ENCODE measurements at places on chromosomes 5 and 9. TPM values are rescaled to one million over a fixed set of nuclear protein-coding genes. Genes with fewer than 3 reads are reported as not detected.

The ITK gene
- 2.8 TPM for total RNA-seq

The KCNIP1 gene
- 5.6 TPM for total RNA-seq

The SPATA31C2 gene
- not detected for total RNA-seq

The LOX gene
- 13.5 TPM for total RNA-seq

GRCh38 chr5:179788193-179788854 is 5.5 kb upstream of the LTC4S start:
- H3K27me3 ChIP-seq = no peaks in the 10 kb centered on the region
- DNase-seq = no peak
- H3K36me3 ChIP-seq = no peaks in the 10 kb centered on the region
- no peak overlapping the region for H3K27ac ChIP-seq

GRCh38 chr9:80492221-80492620 is 920.5 kb downstream of the TLE4 start:
- no peaks in the 10 kb centered on the region for H3K27me3 ChIP-seq
- H3K36me3 ChIP-seq = no peaks in the 10 kb centered on the region
- no peak overlapping the region for H3K4me3 ChIP-seq
- no peak overlapping the region for H3K27ac ChIP-seq

GRCh38 chr9:16637218-16637617 is 233.3 kb downstream of the BNC2 start:
- DNase-seq = no peak
- no peak overlapping the region for H3K4me3 ChIP-seq
- no peaks in the 10 kb centered on the region for H3K27me3 ChIP-seq
- H3K36me3 ChIP-seq = no peaks in the 10 kb centered on the region
- no peak overlapping the region for H3K27ac ChIP-seq

DNA sequence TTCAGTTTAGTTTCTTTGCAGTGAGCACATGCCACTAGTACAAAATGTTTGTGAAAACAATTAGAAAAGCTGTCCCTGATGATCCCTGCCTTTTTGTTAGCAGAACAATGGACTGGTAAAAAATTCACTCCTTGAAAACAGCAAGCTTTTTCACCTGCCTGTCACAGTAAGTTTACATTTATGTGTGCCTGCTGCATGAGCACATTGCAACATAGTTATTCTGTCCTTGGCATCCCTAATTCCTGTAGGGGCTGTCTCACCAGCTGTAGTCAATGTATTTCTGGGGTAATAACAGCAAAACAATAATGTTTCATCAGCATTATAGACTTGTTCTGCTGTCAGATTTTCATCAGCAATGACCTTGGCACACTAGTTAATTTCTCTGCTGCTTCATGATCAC is 11.6 kb upstream of the ZNF367 start:
- no peaks in the 10 kb centered on the region for H3K4me1 ChIP-seq
- no peaks in the 10 kb centered on the region for H3K27me3 ChIP-seq
- no peak for DNase-seq
- no peak overlapping the region for H3K27ac ChIP-seq
- no peaks in the 10 kb centered on the region for H3K36me3 ChIP-seq

DNA sequence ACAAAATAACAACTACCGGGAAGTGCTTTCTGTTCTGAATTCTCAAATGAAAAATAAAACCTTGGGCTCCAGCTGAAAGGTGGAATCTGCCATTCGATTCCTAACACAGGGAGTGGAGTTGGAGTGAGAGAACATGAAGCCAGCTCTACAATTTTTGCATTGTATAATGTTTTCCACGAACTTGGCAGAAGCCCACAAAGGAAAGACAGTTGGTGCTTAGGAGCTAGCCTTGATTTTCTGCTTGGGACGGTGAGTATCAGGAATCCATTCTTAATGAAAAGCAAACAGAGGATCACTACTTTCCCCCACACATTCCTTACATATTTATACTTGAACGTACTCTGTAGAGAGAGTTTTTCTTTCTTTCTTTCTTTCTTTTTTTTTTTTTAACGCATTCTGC is 74.2 kb upstream of the FBXL7 start:
- H3K27ac ChIP-seq = peak overlapping the region; percentile 52
- H3K27me3 ChIP-seq = no peaks in the 10 kb centered on the region
- H3K4me3 ChIP-seq = peak overlapping the region; percentile 30

The BRD3 gene
- 51.6 TPM for total RNA-seq

The SNAPC4 gene
- total RNA-seq = 12.5 TPM

GRCh38 chr9:106862821-106863720 is at the start of gene ZNF462:
ZNF462 (plus strand) TSS chr9:106863166; CDS start chr9:106923384, 60,218 bp downstream.
- H3K4me3 ChIP-seq = peak within 1 kb of the TSS; percentile 80
- no peaks in the 10 kb centered on the region for H3K4me1 ChIP-seq
- no peaks in the 10 kb centered on the region for H3K36me3 ChIP-seq
- DNase-seq = peak; percentile 53
- no peaks in the 10 kb centered on the region for H3K27me3 ChIP-seq

DNA sequence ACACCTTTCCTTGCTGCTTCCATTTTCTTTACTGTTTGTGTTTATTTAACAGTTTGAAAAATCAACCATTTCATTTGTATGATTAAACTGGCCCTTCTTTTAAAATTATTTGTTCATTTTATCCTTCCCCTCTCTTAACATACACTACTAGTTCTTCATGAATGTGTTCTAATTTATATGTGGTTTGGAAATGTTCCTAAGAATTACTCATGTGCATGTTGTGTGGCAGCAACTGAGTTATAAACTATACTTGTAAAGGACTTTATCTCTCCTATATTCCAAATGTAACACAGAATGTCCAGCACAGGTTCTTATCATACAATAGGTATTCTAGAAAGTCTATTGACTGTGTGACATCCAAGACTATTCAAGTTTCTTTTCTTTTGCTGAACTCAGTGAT is 358.2 kb upstream of the MEF2C start:
- H3K27me3 ChIP-seq = no peaks in the 10 kb centered on the region
- H3K4me1 ChIP-seq = no peaks in the 10 kb centered on the region
- H3K27ac ChIP-seq = no peak overlapping the region
- no peaks in the 10 kb centered on the region for H3K36me3 ChIP-seq
- no peak for DNase-seq

The MYORG gene
- 6.6 TPM for total RNA-seq

DNA sequence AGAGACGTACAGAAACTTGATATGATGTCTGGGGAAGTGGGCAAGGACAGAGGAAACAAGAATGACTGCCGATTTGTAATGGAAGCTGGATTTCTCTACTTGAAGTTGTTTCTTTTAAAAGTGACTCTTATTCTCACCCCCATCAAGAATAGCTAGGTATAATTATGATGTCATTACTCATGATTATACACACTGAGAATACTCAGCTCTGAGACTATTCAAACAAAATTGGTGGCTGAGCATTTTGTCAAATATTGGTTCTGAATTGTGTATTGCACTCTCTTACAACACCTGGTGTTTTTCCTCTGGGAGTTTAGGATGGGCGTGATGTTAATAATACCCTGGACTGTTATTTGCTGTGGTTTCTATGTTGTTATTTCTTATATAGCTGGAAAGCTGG is 46.3 kb downstream of the MAST4 start:
- no peak overlapping the region for H3K4me3 ChIP-seq
- H3K4me1 ChIP-seq = peaks cover 6% of the 10 kb centered on the region
- no peak overlapping the region for H3K27ac ChIP-seq
- no peaks in the 10 kb centered on the region for H3K27me3 ChIP-seq
- no peaks in the 10 kb centered on the region for H3K36me3 ChIP-seq

The TAS2R1 gene
- total RNA-seq = not detected

GRCh38 chr9:127585161-127585819 is 26.8 kb upstream of the STXBP1 start:
- no peak for DNase-seq
- no peak overlapping the region for H3K27ac ChIP-seq
- H3K27me3 ChIP-seq = no peaks in the 10 kb centered on the region
- no peaks in the 10 kb centered on the region for H3K36me3 ChIP-seq

DNA sequence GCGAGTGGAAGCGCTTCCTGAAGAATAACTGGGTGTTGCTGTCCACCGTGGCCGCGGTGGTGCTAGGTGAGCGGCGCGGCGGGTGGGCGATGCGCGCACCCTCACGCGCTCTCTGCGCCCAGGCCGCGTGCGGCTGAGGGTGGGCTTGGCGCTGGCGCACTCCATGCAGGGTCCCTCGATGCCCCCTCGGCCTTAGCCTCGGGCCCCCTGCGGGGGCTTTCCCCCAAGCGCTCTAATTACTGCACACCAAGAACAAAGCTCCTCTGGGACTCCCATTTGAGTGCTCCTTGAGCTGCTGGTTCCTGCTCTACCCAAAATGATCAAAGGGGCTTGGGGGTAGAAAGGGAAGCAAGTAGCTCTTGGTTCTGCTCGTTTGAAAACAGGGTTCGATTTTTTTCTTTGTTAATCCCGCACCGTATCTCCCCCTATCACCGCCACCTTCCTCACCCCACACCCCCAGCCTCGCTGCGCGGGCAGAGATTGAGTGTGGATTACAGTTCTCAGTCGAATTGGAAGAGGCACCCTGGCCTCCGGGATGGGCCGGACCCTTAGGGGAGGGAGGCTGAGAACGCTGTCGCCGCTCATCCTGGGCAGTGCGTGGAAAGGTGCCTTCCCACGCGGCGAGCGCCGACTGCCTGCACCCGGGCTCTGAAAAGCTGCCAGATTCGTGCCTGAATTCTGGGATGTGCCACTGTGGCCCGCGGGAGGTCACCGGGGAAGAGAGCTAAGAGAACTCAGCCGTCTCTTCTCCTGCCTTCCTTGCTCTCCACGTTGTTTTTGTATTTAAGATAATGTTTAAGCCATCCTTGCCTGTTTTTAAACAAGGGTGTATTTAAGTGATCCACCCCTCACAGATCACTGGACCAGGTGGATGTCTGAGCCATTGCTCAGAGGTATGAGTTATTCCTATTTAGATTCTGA is 697 bp downstream of the SLC1A1 start:
- H3K27ac ChIP-seq = peak overlapping the region; percentile 55
- no peaks in the 10 kb centered on the region for H3K4me1 ChIP-seq
- H3K36me3 ChIP-seq = no peaks in the 10 kb centered on the region
- no peak for DNase-seq

GRCh38 chr5:56006094-56006493 is 11.3 kb upstream of the IL6ST start:
- H3K36me3 ChIP-seq = no peaks in the 10 kb centered on the region
- no peaks in the 10 kb centered on the region for H3K27me3 ChIP-seq
- H3K4me3 ChIP-seq = no peak overlapping the region
- DNase-seq = no peak
- no peaks in the 10 kb centered on the region for H3K4me1 ChIP-seq
- H3K27ac ChIP-seq = no peak overlapping the region

DNA sequence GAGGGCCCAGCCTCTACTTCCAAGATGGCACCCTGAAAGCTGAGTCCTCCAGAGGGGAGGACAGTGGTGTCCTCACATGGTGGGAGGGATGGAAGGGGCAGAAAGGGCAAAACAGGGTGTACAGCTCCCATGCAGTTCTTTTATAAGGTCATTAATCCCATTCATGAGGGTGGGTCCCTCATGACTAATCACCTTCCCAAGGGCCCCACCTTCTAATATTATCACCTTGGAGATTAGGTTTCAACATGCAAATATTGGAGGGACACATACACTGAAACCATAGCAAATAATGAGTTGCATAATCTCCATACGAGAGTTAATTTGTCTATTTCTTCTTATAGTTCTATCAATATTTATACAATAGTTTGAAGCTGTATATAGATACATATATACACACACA is 5.8 kb upstream of the ZBTB43 start:
- no peaks in the 10 kb centered on the region for H3K36me3 ChIP-seq
- no peaks in the 10 kb centered on the region for H3K27me3 ChIP-seq
- H3K27ac ChIP-seq = no peak overlapping the region
- no peaks in the 10 kb centered on the region for H3K4me1 ChIP-seq
- no peak overlapping the region for H3K4me3 ChIP-seq

DNA sequence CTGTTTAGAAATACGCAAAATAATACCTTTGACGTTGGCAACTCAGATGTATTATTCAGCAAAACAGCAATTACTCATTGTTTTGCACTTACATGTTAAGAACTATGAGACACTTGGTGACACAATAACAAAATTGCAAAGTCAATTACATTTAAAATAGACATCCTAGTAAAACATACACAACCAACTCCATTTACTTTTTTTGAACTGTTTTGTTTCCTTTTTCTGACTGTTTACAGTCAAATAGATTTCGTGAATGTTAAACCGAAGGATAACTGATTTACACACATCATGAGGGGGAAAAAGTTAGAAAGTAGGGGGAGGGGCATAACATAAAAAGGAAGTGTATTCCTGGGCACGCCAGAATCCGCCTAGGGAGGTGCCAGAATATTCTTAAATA is 220.1 kb downstream of the MEF2C start:
- DNase-seq = no peak
- H3K27ac ChIP-seq = no peak overlapping the region
- H3K4me3 ChIP-seq = no peak overlapping the region
- H3K4me1 ChIP-seq = no peaks in the 10 kb centered on the region
- H3K27me3 ChIP-seq = peaks cover 17% of the 10 kb centered on the region

The SEMA5A gene
- 10.0 TPM for total RNA-seq

The PCDHA1 gene
- 0.41 TPM for total RNA-seq

The VCP gene
- total RNA-seq = 57.6 TPM

DNA sequence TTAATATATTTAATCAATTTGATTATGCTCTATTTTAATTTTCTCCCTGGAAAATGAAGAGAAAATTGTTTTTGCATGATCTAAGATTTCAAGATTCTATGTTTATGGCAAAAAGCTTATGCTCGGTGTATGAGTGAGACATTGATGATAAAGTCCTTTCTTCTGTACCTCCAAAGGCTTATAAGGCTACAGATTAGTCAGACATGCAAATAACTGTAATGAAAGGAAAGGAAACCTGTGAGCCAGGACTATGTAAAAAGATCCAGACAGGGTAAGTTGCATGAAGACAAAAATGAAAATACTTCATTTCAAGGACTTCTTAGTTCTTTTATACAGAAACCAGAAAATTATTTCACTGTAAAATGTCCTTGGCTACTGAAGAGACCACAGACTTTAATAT is 52.2 kb upstream of the EDIL3 start:
- H3K27me3 ChIP-seq = no peaks in the 10 kb centered on the region
- H3K36me3 ChIP-seq = no peaks in the 10 kb centered on the region
- H3K27ac ChIP-seq = no peak overlapping the region

The EMB gene
- total RNA-seq = 5.1 TPM

DNA sequence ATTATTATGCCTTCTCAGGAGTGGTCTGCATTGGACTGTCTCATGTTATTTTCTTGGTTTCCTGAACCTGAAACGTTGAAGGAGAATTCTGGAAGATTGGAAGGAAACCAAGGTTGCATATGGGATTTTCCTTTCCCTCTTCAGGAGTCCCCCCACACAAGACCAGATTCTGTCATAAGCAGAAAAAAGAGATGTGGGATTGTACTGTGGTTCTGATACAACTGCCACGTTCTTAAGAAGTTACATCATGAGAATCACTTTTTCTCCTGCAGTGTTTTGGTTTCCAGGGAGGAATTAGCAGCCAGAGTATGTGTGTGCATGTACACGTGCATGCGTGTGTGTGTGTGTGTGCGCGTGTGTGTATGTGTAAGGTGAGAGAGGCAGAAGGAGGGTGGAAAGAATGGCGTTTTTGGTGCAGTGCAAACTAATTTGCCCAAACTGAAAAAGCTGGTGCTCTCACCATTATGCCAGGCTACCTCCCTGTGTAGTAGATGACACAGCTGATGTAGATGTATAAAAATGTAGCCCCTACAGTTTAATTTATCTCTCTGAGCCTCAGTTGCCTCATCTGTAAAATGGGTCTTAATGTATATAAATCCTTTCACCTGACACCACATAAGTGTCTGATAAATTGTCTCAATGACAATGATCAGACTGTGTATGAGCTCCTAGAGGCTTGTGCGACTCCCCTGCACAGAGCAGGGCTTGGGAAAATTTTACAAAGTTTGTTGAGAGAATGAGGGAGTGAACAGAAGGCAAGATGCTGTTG is 38.6 kb downstream of the RALGPS1 start:
- H3K4me3 ChIP-seq = no peak overlapping the region
- DNase-seq = peak; percentile 49
- no peaks in the 10 kb centered on the region for H3K36me3 ChIP-seq
- peak overlapping the region; percentile 82 for H3K27ac ChIP-seq
- no peaks in the 10 kb centered on the region for H3K27me3 ChIP-seq
- no peaks in the 10 kb centered on the region for H3K4me1 ChIP-seq
